ENCODE measurements at places on chromosomes 5 and 9.

DNA sequence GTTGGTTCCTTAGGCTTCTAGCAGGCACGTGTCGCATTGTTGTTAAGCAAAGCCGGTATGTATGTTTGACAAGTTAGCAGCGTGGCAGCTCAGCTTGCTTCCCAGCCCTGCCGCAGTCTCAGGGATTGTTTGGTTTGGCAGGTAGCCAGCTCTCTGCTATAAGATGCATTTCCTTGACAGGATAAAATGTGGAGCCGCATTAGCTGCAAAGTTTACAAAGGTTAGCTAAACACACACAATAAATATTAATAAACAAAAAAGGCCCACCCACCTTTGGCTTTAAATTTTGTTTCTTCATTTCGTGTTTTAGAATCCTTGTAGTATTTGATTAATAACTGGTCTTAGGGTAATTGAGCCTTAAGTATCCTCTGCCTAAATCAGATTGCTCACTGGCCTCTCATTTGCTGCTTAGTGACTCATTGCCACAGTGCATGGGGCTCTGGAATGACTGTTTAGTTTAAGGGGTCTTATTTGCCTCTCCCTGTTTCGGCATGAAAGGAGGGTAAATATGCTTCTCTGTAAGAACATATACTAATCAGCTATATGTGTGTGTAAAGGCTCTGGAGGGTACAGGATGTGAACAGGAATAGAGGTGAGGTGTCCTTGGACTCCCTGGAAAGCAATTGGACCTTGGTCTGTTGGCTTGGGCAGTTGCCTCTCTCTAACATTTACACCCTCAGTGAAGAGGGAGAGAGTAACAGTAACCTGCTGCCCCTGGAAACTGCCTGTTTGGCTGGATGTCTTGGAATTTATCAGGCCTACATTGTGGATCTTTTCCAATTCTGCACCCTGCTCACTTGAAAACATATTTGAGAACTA, 122.0 kb downstream of the GDNF start:
- DNase-seq: peak; percentile 94

DNA sequence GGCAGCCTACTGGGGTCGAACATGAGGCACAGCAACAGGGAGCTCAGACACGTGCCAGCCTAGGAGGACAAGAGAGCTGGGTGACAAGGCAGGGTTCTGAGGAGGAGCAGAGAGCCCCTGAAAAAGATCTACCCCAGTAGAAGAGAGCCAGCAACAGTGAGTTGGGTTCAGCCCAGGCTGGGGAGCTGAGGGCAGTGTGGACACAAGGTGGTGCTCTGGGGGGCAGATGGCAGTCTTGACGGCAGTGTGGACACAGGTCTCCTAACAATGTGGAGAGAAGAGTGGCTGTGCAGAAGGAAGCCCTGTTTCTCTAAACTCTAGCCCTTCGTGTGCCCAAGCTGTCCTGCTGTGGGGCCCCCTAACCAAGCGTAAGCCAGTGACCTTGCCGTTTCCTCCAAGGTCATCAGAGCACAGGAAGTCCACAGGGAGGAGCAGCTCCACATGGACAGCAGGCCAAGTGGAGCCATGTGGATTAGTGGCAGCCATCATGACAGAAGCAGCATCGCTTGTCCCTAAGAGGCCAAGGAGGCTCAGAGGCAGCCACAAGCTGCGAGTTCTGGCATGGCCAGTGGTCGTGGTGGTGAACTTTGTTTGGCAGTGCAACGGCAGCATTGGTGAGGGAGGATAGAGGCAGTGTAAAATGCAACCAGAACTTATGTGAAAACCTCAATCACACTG, 25.1 kb upstream of the LMX1B start:
- no peak for DNase-seq

- DNase-seq: no peak
These were observed 87.7 kb upstream of the PTPN3 start for GRCh38 chr9:109585796-109586195.

DNA sequence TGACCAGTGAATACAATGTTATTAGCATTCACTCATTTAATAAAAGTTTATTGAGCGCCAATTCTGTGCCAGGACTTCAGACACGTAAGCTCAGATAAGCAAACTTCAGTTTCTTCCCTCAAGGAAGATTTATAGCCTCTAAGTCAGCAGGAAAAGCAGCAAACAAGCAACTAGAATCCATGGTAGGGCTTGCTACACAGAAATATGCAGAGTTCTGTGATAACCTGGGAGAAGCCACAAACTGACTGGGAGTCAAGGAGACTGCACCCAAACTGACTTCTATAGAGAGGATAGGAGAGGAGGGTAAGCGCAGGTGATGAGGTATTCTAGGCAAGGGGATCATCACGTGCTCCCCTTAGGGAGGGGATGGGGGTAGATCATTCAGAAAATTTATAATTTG, 1.4 kb upstream of the OGN start:
- no peak for DNase-seq

DNA sequence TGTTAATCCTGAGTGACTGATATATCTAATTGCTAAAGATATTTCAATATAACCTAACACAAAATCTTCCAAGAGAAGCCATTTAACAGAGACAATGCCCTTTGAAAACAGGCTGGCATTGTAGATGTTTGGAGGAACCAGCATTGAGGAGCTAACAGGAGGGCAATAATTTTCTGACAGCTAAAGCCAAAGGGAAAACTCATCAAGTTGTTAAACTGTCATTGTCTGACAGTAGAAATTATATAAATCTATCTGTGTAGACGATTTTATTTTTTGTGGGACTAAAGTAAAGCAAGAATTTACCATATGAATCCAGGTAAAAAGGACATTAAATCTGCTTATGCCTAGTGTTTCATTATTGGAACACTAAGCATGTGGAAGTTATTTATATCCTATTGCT, 500.2 kb upstream of the NMUR2 start:
- DNase-seq: no peak

DNA sequence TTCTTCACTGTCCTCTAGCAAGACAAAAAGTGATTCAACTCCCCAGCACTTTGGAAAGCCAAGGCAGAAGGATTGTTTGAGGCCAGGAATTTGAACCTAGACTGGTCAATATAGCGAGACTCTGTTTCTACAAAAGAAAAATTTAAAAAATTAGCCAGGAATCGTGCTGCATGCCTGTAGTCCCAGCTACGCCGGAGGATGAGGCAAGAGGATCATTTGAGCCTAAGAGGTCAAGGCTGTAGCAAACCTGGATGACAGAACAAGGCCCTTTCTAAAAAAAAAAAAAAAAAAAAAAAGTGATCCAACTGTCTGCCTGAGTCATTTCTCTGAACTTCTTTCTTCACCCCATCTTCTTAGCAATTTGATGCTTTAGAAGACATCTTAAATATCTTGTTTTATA, 12.4 kb downstream of the ITGA2 start:
- DNase-seq: no peak

Measured in fibroblast of pulmonary artery (primary cell).